ENCODE measurements at places on chromosomes 7 and 10.

DNA sequence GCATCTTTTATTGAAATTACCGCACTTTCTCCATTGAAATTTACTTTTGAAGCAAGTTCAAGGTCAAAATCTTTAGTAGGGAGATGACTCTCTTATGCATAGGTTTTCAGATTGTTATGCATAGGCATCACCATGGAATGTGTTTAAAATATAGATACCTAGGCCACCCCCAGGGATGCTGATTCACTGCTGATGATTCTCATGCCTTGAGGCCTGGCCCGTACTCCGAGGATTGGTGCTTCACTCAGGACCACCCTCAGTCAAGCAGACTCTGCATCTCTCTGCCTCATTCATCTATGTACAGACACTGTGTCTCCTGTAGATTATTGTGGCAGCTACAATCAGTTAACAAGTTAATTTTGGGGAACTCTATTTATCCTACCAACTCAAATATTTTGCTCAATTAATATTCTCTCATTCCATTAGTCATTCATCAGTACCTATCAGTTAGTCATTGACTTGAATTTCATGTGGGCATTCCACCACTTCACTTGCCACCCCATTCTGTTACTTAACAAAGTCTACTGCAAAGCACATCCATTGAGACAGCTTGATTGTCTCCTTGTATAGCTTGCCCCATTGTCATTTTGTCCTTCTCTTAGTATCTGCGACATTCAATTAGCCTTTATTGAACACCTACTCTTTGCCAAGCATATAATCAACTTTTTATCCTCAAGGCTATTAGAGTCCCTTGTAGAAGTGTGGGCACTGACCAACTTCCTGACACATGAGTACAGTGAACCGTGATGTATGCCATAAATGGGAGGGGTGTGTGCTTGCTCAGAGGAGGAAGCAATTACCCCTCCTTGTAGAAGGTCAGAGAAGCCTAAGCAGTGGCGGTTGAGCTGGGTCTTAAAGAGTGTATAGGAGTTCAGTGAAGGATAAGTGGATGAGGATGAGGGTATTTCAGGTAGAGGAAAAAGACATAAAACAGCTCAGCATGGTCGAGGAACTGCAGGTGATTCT, 255.6 kb upstream of the BMPER start:
- no peak for DNase-seq

DNA sequence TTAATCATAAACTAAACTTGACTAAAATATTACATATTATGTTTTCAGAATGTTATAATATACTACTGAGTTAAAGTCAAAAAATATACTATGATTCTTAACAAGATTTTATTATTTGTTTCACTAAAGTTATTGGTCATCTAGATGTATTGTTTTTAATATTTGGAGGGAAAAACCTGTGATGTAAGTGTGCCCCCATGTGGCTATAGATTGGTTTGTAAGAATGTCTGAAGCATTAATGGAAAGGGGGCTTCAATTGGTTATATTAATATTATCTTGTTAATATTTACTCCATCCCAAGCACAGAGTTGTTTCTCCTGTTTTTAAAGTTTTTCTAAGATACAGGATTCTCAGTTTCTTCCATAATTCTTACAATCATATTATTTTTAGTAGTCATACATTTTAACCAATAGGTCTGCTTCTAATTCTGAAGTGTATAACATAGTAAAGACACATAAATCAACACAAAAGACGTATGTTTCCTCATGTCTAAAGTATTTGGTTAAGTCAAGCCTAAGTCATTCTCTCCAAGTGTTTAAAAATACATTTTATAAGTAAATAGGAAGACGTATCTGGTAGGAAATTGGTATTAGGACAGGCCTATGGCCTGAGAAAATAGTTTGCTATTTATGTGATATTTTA, 58.0 kb downstream of the GNAT3 start:
- peak; percentile 53 for DNase-seq

GRCh38 chr7:23930312-23930711, 220.3 kb downstream of the STK31 start:
- no peak for DNase-seq

GRCh38 chr7:96246919-96247318, 75.0 kb downstream of the SLC25A13 start:
- DNase-seq = no peak

- DNase-seq = no peak
Measured at GRCh38 chr7:157523371-157523765, 186.6 kb downstream of the DNAJB6 start.

DNA sequence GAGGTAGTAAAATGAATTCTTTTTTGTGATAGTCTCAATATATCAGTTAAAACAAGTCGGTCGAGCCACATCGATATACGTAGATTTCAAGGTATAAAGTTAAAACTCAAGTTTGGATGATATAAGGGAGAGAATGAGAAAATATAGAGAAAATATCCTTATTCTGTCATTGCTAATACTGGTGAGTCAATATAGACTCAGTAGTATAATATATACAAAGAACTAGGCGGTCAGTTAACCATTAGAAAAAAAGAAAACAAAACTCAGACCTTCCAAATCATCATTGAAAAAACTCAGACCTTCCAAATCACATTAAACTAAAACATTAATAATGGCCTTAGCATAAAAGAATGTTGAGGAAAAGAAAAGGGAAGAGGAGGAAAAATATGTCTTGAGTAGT, 817.1 kb upstream of the IGFBP3 start:
- no peak for DNase-seq

GRCh38 chr7:10646194-10646593, 327.5 kb upstream of the PHF14 start:
- DNase-seq = no peak

DNA sequence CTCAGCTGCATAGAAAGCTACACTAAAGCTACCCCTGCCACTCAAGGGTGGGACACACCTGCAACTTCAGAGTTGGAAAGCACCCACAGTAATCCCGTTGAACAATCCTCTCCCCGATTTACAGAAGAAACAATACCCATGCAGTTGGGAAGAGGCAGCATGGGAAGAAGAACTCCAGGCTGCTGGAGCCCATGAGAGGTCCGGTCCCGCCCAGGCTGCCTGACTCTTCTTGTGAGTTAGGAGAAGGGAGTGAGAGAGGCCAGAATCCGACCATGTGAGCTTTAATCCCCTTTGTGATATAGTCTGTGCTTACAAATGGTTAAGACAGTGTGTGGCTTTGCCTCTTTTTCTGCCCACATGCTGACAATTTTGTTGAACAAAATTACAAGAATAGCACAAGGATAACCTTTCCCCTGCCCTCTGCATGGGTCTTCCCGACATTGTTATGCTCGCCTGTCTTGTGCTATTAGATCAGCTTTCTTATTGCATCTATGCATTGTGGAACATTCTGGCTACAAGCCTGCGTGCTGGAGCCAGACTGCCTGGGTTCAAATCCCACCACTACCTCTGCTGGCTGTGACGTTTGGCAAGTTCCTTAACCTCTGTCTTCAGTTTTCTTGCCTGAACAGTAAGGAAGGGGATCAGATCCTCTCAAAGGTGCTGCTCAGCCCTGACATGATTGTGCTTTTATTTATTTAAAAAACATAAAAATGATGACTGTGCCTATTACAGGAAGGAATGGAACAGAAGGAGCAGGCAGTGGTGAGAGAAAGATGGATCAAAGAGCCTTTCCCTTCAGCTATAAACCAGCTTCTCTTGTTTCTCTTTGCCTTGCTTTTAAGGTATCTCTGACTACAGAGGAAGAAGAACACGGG, 56.0 kb downstream of the BPGM start:
- no peak for DNase-seq

- DNase-seq = peak; percentile 78
Measured at GRCh38 chr7:40680657-40681056, 545.9 kb downstream of the SUGCT start.

GRCh38 chr10:3636356-3637181, 148.4 kb downstream of the KLF6 start:
- no peak for DNase-seq

GRCh38 chr10:115321360-115321759, 228.2 kb downstream of the ATRNL1 start:
- DNase-seq = no peak

GRCh38 chr10:43315535-43316207, 48.8 kb upstream of the RASGEF1A start:
- DNase-seq = no peak

- DNase-seq = no peak
Measured at GRCh38 chr10:29917311-29917710, 142.1 kb downstream of the JCAD start.

GRCh38 chr7:41334071-41334862, 368.6 kb downstream of the INHBA start:
- no peak for DNase-seq

- DNase-seq = no peak
Measured at GRCh38 chr10:34295142-34295548, 520.0 kb downstream of the PARD3 start.

GRCh38 chr10:132149917-132150316, 36.8 kb upstream of the DPYSL4 start:
- no peak for DNase-seq

DNA sequence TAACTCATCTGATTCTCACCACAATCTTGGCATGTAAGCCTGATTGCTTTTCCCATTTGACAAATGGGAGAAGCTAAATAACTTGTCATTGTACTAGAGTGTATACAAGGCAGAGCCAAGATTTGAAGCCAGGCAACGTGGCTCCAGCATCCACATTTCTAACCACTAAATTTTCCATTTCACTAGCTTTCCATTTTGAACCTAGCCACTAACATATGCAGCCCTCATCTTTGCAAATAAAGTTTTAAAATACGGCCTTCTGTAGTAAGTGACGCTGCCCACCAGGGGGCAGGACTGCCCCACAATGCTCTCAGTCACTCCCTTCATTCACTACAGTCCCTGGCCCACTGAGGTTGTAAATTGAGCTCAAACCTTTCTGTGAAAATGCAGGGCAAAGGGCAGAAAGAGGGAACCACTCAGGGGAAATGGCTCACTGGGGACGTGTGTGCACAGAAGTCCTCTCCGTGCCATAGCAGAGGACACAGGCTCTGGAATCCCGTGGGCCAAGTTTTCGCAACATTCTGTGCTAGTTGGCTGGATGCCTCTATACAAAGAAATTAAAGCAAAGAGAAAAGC, 315.7 kb downstream of the TNS3 start:
- peak; percentile 86 for DNase-seq

- no peak for DNase-seq
Measured at GRCh38 chr7:4208086-4208485, 474.0 kb upstream of the FOXK1 start.

DNA sequence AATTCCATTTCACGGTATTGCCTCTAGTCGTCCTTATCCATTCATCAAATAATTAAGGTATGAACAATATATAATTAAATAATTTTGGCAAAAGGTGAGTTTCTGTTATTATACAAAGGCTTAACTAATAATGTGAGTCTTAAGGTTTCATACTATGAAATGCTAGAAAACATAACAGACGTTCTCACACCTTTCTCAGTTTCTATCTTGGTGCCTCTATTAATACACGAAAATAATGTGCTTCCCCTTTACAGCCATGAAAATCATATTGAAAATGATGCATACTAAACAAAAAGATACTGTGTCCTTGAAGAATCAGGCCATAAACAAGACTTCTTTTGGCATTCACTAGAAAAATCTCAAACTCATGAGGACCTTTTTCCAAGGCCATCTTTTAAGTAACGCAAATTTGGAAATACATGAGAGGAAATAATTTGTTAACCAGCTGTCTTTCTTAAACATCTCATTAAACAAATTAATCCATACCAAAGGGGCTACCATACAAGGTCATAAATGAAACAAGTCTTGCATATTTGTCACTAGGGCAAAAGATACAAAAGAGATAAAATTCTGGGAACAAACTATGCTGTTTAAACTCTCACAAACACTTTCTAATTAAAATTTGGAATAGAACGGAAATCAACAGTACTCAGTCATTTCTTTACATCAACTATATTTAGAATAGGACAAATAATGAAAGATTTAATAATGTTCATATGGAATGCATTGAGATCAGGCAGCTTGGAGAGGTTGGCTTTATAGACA, 53.9 kb upstream of the CAV2 start:
- DNase-seq = no peak

DNA sequence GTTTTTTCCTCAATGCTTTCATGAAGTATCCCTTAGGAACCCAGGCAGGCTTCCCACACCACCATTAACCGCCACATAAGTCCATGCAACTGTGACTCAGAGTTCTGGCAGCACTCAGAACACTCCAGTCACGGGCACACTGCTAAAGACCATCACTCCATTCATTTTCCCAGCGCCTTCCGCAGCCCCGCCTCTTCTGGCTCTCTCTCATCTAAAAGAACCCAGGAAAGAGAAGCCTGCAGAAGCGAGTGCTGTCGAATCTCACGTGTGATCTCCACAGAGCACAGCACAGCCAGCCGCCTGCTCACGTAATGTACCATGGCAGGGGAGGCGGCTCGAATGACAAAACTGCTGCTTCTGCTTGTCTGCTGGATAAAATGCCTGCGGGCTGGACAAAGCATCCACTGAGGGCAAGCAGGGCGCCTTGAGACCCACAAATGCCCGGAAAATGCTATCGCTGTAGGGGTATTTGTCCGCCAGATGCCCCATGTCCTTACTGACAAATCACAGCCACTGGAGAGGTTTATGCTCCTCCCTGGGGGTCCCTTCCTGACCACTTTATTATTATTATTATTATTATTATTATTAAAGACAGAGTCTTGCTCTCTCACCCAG, 1.8 kb downstream of the PSMG3 start:
- DNase-seq = no peak

DNA sequence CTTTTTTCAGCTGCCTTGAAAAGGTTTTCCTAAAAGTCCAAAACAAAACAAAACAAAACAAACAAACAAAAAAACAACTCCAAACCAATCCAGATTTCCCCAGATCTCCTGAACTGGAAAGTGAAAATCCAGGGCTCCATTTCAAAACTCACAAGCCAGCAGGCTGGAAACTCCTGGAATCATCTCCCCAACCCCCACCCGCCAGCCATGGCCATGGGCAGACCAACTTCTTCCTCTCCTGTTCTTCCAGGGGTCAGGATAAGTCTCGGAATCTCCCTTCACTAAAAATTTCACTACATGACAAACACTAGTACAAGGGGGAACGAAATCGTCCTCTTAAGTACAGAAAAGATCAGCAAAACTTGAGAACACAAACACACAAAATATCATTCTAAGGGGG, 40.4 kb downstream of the GNA12 start:
- DNase-seq = no peak

DNA sequence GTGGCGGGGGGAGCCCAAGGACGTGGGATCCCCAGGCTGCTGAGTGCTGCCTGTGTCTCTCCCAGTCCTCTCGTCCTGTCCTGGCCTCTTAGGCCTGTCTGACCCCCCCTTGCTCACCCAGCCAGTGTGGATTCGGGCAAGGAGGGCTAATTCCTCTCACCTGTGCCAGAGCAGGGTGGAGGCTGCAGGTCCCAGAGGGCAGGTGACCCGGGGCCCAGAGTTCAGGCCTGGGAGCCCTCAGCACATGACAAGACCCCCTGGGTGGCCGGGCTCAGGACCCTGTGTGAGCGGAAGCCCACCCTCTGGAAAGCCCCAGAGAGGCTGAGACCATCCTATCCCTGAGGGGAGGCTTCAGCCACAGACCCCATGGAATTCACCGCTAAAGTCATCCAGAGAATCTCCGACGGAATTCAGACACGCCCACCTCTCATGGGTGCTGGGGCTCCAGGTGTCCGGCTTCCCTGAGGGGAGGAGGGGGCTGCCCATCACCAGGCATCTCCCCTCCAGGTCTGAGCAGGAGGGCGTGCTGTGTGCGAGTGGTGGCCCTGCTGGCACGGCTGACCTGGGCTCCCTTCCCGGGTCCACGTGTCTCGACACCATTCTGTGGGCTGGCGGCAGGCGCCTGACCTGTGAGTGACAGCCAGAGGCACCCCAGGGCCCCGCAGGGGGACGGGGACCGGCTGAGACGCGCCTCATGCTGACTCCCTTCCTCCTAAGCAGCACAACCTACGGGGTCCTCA, 5.0 kb downstream of the KNDC1 start:
- DNase-seq = no peak

- DNase-seq = no peak
Measured at GRCh38 chr10:89100680-89101079, 106.4 kb downstream of the CH25H start.

- no peak for DNase-seq
Measured at GRCh38 chr10:97466755-97467154, 20.8 kb downstream of the ZDHHC16 start.

All from NAMALWA (cell line).